A172 (cell line): ENCODE measurements at places on chromosomes 12 and 14.
A peak's percentile ranks its signal among the peaks of the same experiment; 100 is the strongest.

GRCh38 chr12:93838193-93838592 is 161.0 kb downstream of the CRADD start:
- DNase-seq, result no peak

DNA sequence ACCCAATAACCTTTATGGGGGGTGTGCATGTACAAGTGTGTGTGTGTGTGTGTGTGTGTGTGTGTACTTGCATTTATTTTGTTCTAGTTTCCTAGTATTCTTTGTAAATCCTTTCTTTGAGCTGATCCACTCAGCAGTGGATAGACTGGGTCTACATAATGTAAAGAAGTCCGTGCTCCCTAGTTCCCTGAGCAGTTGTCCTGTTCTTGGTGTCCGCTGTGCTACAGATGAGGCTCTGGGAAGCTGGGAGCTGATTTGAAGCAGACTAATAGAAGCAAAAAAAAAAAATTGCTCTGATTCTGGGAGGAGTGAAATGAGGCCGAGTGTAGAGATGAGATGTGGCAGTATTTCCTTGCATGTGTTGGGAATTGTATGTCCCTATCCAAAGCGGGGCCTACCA is 150.4 kb upstream of the WSCD2 start:
- DNase-seq, result no peak

GRCh38 chr12:120873226-120873625 is 30.9 kb downstream of the SPPL3 start:
- DNase-seq, result no peak

DNA sequence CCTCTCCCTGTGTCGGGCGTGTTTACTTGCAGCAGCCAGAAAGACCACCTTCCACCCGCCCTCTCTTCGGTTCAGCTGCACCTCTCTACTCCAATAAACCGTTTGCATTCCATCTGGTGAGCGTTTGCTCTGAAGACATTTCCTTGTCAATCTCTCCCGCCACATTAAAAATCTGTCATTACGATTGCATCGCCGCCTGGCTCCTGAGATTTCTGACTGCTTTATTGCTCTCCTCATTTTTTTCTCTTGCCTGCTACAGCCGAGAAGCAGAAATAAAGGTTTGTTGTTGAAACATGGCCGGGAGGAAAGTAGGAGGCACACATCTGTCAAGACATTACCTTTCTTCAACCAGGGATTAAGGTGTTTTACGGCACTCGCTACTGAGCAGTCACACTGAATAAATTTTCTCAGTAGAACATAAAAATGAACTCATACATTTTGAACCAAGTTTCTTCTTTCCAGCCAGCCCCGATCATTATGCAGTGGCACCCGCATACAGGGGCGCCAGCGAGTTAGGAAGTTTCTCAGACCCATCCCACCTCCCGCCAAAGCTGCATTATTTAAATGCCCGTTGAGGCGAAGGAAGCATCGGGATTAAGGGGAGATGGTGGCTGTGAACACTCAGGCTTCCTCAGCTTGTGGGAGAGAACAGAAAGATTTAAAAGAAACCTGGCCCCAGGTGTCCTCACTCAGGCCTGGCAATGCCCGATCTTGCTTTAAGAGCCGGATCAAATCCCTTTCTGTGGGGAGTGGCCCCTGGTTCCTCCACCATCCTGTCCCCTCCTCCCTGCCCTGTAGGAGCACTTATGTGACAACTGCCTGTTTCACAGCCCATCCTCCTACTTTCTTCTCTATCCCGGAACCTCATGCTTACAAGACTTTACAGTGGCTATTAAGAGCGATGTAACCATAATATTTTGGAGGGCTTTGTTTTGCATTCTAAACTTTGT is 1108.9 kb downstream of the BCL11B start:
- no peak for DNase-seq

DNA sequence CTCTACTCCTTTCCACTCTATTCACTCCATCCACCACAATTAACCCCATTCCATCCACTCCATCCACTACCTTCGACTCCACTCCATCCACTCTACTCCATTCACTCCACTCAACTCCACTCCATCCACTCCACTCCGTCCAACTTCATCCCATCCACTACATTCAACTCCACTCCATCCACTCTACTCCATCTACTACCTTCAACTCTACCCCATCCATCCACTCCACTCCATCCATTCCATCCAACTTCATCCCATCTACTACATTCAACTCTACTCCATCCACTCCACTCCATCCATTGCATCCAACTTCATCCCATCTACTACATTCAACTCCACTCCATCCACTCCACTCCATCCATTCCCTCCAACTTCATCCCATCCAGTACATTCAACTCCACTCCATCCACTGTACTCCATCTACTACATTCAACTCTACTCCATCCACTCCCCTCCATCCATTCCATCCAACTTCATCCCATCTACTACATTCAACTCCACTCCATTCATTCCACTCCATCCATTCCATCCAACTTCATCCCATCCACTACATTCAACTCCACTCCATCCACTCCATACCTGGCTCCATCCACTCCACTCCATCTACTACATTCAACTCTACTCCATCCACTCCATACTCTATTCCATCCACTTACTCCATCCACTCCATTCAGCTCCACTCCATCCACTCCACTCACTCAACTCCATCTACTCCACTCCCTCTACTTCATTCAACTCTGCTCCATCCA is 16.4 kb downstream of the HNF1A start:
- peak; percentile 2 for DNase-seq

GRCh38 chr14:64654246-64654900 is 49.9 kb upstream of the PLEKHG3 start:
- peak; percentile 75 for DNase-seq

DNA sequence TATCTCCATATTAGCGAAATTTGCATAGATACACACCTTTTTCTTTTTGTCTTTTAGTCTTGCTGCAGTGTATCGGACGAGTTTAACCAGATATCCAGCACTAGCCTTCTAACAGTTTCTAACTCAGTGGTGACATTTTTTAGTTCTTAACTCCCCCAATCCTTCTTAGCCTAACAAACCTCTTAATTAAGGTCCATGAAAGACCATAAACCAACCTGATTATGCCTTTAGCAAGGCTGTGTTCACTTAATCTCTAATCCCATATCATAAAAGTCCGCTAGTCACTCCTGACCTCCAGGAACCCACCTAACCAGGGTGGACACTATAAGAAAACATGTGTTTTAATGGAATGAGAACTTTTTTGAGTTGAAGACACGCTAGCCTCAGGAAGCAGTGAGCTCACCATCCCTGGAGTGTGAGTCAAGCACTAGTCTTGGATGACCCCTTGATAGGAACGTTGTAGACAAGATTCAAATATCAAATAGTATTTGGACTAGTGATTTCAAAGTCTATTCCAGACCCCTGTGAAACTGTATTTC is 9.5 kb downstream of the CDKN1B start:
- DNase-seq, result no peak

DNA sequence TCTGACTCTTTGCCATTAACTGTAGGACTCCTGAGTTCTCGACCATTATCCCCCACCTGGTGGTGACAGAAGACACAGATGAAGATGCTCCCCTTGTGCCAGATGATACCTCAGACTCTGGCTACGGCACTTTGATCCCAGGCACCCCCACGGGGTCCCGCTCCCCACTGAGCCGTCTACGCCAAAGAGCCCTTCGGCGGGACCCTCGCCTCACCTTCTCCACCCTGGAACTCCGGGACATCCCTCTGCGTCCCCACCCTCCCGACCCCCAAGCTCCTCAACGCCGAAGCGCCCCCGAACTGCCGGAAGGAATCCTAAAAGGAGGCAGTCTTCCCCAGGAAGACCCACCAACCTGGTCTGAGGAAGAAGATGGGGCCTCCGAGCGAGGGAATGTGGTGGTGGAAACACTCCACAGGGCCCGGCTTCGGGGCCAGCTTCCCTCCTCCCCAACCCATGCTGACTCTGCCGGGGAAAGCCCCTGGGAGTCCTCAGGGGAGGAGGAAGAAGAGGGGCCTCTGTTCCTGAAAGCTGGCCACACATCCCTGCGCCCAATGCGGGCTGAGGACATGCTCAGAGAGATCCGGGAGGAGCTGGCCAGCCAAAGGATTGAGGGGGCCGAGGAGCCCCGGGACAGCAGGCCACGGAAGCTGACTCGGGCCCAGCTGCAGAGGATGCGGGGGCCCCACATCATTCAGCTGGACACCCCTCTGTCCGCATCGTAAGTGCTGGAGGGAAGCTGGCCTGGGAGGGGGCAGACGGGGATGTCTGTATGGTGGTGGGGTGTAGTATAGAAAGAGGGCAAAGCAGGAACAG is 14.4 kb downstream of the TNFRSF1A start:
- no peak for DNase-seq

DNA sequence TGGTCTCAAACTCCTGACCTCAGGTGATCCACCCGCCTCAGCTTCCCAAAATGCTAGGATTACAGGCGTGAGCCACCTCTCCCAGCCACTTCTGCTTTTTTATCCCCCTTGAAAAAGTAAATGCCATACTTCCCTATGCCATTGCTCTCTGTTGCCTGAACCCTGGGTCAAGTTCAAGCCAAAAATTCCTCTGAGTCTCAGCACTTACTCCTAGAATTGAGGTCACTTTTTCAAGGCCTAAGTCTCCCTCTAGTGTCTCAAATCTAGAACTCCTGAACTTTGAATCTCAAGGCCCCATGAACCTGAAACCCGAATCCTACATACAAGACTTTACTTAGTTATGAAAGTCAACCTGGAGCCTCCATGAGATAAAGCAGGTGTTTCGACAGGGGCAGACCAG is 1.4 kb upstream of the APOBEC1 start:
- DNase-seq, result no peak

DNA sequence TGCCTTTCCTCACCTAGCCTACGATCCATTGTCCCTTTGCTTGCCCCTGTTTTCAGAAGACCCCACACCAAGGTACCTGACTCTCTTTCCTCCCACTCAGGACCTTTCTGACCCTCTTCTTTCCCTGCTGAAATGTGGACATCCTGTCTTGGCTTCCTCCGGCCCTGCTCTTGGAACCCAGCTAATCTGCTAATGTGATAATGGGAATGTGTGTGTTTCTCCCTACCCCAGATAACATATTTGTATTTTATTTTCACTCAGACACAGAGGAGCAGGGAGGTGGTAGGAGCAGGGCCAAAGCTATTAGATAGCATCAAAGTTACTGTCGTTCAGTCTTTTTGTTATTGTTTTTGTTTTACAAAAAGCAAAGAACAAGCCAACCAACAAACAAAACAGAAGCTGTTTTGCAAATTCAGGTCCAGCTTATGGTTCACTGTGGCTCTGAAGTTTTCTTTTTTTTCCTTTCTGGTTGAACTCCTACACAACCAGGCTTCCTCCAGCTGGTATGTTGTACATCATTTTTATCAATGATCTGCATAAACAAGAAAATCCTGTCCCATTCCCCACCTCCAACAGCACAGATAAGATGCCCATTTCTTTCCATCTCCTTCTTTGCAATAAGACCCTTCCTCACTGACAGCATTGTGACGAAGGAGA is 137.3 kb downstream of the C12orf75 start:
- DNase-seq, result no peak

GRCh38 chr12:6961278-6961694 is 9.2 kb downstream of the PHB2 start:
- no peak for DNase-seq

GRCh38 chr12:49137476-49137875 is 6.3 kb upstream of the TUBA1B start:
- DNase-seq, result no peak

DNA sequence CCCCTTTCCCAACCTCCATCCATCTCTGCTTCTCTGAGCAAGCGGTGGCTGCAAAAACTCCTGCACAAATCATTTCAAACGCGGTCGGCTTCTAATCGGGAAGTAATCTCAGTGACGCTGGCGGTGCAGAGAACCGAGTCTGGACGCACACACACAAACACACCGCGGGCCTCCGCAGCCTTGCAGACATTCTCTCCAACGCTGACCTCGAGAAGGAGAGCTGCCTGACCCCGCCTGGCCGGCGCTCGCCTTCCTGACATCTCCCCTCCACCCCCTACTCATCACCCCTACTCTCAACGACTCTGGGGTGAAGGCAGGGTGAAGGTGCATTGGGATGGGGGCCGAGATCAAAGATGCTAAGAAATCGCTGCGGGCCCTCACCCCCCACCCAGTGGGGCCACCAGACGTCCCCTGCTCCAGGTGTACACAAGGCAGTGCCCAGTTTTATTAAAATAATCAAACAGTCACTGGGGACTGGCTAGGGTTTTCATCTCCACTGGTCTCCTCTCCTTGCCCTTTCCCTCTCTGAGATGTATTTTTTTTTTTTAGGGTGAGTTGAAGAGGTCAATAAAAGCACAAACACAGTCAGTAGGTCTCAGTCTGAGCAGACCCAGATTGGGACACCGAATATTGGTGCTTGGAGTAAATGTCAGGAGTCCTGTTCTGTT is 506 bp upstream of the TBX5 start:
- DNase-seq, result no peak

DNA sequence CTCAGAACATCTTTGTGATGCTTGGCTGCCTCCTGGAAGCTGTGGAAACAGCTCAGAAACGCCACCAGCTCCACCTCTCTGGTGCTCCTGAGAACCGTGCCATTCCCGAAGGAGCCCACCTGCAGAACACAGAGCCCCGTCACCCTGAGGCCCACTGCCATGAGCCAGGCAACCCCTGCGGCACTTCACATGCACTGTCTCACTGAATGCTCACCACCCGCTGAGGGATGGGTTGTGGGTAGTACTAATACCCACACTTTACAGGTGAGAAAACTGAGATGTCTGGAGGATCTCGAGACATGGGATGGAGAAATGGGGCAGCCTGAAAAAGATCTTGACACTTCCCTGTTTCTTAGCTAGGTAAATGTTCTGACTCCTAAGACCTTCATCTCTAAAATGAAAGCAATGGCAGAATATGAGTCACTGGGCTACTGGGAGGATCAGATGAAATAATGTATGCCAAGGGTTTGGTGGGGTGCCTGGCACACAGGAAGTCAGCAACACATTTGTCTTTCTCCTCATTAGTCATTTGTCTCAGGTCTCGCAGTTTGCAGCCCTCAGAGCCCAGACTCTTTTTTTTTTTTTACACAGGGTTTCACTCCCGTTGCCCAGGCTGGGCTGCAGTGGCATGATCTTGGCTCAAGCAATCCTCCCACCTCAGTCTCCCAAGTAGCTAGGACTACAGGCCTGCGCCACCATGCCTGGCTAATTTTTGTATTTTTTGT is 5.3 kb downstream of the OASL start:
- DNase-seq, result peak; percentile 98

DNA sequence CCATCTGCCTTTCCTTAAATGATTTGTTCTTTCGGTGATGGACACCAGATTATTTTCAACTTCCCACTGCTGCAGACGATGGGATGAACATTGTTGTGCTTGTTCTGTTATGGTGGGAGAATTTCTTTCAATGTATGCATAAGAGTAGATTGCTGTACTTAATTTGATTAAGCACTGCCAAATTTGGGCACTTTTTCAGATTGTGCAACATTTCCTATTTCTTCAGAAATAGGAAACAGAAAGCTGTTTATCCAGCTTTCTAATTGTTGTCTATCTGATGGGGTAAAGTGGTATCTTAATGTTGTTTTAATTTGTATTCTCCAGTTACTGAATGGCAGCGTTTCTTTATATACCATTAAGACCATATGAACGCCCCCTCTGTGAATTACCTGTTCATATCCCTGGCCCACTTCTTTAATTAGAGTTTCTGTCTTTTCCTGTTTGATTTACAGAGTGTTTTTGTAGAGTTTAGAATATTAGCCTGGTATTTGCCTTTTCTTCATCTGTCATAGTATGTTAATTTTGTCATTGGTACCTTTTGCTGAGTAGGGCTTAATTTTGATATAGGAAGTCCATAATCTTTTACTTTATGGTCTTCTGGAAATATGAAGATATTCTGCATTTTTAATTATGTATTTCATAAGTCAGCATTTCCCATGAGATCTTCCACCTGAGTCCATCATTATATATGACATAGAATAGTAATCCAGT is 59.6 kb downstream of the DIP2B start:
- no peak for DNase-seq
